Right atrium auricular region (tissue), 2 donors: ENCODE measurements at places on chromosomes 13 and 19. TPM values are rescaled to one million over a fixed set of nuclear protein-coding genes. Genes with fewer than 3 reads are reported as not detected.

- no peak for DNase-seq
These were observed 11.8 kb downstream of the PDE4A start for GRCh38 chr19:10431943-10432735.

GRCh38 chr13:78875792-78876580 is 217.0 kb upstream of the OBI1 start:
- no peak for DNase-seq

DNA sequence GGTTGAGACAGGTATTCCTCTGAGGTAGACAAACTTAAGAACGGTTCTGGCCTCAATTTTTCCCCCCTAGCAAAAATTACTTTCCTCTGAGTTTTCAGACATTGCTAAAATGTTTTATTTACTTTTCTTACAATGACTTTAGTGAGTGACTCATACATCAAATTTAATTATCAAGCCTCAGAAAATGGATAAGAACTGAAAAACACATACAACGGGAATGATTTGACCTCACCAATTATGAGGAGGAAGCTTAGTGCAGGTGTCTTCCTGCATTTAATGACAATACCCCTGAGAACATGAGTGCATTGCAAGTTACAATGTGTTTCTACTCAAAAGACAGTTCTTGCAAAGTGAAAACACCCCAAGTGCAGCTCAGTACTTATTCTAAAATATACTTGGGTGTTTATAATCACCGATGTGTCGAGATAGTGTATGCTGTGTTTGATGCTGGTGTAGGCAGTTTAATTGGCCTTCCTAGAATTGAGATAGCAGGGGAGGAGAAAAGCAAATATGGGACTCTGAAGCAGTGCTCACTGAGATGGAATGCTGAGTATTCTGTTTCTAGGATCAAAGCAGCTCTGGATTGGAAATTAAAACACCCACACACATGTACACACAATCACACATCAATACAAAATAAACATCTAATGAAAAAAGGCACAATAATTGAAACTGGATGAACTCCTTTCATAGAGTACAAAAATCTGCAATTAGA is 189.5 kb upstream of the SLC10A2 start:
- no peak for DNase-seq

Gene FFAR1
- total RNA-seq = not detected

DNA sequence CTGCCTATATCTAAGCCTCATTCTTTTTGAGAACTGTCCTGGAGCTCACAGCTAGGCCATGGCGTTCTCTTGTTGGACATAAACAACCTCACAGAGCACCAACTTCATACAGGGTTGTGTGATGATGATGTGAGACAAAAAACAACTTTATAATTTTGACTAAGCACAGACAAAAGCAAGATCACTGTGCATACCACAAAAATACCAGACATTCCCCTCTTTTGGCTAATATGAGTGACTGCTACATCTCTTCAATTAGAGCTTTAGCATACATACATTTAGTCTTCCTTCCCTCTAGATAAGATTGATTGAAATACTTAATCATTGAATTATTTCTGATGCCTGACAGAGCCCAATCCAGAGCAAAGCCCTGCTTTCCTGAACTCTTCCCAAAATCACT is 8.3 kb downstream of the MAB21L1 start:
- DNase-seq = no peak

- DNase-seq = no peak
These were observed 893.4 kb downstream of the DIAPH3 start for GRCh38 chr13:59270327-59270726.

Gene HIPK4
- total RNA-seq = 1.0 TPM

DNA sequence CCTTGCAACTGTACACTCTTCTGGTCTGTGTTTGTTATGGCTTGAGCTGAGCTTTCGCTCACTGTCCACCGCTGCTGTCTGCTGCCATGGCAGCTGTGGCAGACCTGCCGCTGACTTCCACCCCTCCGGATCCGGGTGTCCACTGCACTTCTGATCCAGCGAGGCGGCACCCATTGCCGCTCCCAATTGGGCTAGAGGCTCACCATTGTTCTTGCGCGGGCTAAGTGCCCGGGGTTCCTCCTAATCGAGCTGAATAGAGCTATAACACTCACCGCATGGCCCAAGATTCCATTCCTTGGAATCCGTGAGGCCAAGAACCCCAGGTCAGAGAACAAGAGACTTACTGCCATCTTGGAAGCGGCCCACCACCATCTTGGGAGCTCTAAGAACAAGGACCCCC is 2.2 kb upstream of the PSMC4 start:
- no peak for DNase-seq

GRCh38 chr13:74423434-74423833 is 289.2 kb upstream of the KLF12 start:
- DNase-seq = no peak

DNA sequence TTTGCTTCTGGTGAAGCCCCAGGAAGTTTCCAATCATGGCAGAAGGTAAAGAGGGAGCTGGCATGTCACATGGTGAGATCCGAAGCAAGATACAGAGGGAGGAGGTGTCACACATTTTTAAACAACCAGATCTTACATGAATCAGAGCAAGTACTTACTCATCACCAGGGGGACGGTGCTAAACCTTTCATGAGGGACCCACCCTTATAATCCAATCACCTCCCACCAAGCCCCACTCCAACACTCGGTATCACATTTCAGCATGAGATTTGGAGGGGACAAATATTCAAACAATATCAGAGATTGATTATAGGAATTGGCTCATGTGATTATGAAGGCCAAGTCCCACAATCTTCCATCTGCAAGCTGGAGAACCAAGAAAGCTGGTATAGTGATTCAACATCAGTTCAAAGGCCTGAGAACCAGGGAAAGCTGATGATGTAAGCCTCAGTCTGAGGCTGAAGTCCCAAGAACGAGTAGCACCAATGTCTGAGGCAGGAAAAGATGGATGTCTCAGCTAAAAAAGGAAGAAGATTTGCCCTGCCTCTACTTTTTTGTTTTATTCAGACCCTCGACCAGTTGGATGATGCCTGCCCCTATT is 58.6 kb upstream of the WDFY2 start:
- no peak for DNase-seq

GRCh38 chr19:3725640-3726310 is 17.6 kb downstream of the TJP3 start:
- DNase-seq = no peak

- no peak for DNase-seq
These were observed 19.6 kb downstream of the HMGB1 start for GRCh38 chr13:30446126-30446500.

DNA sequence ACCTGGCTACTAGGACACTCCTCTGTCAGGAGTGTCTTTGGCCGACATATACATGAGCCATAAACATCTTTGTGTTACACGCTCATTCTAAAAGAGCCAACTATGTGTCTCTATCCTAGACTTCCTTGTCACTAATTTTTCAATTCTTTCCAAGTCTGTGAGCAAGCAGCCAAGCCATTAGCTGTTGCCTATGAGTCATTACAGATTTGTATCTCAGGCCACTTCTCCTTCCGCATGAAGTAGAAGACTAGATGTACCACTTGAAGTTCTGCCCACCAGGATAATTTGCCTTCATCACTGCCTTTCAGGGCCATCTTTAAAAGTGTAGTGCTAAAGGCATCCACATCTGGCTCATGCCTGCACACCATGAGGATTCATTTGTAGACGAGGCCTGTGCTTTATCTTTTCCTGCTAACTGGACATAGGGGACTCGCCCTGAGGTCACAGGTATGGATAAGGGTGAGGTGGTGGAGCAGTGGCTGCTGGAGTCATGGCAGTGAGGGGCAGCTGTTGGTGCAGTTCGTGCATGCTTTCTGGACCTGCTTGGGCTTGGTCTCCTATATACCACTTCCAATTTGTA is 126.1 kb upstream of the KL start:
- no peak for DNase-seq

GRCh38 chr13:85806553-85807175 is 7.4 kb upstream of the SLITRK6 start:
- DNase-seq = no peak

- DNase-seq = no peak
These were observed 18.3 kb downstream of the ATP4B start for GRCh38 chr13:113639616-113640262.

- DNase-seq = peak; percentile 16
These were observed 318.3 kb downstream of the FOXO1 start for GRCh38 chr13:40348096-40348679.

- no peak for DNase-seq
These were observed 48.8 kb upstream of the KCTD4 start for GRCh38 chr13:45249662-45250061.

DNA sequence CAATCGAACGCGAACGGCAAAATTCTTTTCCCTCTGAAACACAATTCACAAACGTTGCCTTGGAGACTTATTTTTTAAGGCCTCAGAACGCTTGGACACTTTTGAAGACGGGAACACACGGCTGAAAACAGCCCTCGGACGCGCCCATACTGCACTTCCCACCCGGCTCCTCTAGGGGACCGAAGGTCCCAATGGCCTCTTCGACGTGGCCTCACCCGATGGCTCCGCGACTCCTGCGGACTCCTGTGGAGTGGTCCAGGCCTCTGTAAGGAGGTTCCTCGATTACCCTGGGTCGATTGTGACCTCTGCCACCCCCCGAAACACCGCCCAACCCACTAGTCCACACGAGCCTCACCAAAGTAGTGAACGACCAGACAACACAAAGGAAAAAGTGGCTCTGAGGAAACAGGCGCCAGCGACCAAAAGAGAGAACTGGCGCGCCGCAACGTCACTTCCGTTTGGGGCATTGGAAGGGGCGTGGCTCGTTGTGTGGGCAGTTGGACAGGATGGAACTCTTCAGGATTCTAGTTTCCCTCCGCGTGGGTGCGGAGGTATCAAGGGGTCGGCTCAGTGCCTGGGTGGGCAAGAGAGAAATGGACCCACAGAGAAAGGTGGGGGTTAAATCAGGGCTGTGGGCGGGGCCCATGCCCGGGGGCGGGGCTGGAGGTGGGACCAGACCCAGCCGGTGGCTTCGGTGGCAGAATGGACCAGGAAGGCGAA is at the start of gene ZNF560:
Gene ZNF560 (minus strand): TSS at position 434 of the 720 bp plus-strand sequence. CDS start 23,303 bp downstream, outside the sequence.
- DNase-seq = no peak

- no peak for DNase-seq
These were observed 98.7 kb upstream of the KL start for GRCh38 chr13:32917504-32917903.

- DNase-seq = no peak
These were observed 3.6 kb downstream of the TNFSF11 start for GRCh38 chr13:42577538-42577937.

- no peak for DNase-seq
These were observed 9.6 kb downstream of the MLLT1 start for GRCh38 chr19:6270076-6270745.

DNA sequence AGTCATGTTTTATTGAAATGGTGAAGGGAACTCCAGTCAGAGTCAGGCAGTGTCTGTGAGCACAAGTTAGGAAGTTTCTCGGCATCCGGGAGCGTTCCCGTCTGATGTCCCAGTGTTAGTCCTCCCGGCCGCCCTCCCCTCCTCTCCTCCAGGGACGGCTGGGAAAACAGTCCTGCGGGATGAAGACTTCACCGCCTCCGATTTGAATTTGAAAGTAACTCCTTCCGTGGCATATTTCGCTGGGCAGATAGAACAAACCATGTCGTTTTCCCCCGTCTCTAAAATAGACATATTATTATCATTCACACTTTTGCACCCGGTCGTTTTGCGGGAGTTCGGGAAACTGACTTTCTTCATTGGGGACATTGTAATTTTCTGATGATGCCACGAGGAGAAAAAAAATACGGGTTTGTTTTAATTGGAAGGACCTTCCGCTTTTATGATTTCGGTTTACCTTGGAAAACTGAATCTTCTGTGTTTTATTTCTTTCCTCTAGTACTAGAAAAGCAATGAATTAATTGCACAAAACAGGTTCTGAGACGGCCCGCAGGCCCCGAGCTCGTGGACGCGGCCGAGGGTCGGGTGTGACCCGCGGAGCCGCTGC is 76.6 kb downstream of the ZIC5 start:
- DNase-seq = no peak

DNA sequence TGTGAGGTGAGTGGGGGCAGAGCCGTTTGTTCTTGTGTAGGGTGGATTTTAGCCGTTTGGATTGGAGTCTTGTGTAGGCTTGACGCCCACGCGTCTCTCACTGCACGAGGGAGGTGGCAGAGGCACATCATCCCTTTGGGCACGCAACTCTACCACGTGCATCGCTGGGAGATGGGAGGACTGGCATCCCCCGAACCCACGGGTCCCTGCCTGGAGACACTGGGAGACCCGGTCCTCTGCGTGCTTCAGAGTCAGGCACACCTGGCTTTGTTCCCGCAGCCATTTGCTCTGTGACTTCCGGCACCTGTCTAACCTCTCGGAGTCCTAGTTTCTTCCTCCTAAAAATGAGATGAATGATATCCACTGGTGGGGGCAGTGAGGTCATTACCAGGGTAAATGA is 6.4 kb downstream of the ARHGEF7 start:
- DNase-seq = no peak

GRCh38 chr13:35930665-35931631 is 200.2 kb downstream of the DCLK1 start:
- no peak for DNase-seq

Gene PEG3
- total RNA-seq = 8.3 TPM

Gene LSM14A
- total RNA-seq = 80.2 TPM

DNA sequence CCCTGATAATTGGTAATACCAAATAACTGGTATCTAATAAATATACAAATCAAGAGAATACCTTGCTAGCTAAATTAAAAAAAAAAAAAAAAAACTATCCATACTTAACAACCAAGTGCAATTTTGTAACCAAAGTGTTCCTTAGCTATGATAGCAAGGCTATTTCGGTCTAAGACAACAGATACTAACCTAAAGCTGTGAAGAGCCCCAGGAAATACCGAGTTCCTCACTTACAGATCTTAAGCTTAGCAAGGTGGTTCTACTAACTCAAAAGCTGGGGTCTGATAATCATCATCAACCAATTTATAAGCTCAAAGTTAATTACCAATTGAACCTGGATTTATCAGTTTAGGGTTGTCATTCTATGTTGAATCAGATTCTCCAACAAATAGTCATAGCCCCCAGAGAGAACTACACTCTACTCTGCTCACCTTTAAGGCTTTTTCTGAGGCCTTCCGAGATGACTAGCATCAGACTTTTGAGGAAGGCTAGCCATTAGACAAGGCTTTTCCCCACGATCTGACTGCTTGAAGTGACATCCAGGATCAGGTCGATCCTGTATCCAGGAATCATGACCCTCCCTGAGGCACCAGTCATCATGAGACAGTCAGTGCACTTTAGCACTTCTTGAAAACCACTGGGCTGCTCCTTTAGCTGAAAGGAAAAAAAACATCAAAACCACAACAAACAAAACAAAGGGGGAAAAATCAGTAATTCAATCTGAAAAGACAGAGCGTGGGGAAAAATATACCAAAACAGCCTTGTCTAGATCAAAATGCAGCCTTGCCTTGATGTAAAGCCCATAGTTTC is 31.9 kb downstream of the INTS6 start:
- DNase-seq = no peak

DNA sequence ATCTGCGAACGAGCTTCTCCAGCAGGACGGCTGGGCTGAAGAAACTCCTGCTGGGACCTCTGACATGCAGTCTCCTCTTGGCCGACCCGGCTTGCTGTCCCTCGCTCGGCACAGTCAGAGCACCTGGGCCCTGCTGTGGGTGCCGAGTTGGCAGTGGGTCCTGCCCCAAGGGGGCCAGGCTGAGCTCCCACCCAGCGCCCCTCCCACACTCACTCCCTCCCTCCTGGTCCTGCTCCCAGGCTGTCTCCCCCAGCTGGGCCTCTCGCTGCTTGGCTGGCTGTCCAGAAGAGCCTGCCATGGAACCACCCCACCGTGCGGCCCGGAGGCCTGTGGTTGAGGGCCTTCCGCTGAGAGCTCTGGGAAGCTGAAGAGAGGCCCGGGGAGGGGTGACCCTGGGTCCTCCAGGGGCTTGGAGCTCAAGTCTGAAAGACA is 6.0 kb downstream of the AKT2 start:
- DNase-seq = peak; percentile 73
